H9 (cell line): ENCODE measurements at places on chromosomes 12 and 14. TPM values are rescaled to one million over a fixed set of nuclear protein-coding genes. Genes with fewer than 3 reads are reported as not detected.

The AKAP5 gene
- total RNA-seq, result 2.3 and 2.5 TPM in 2 replicates

The RAD9B gene
- 0.22 TPM in 1 of 2 replicates, not detected in the other for total RNA-seq

The PAX9 gene
- total RNA-seq, result not detected in 2 replicates

The PRPH gene
- total RNA-seq, result 1.1 and 2.2 TPM in 2 replicates

The NGB gene
- 0.11 and 0.26 TPM in 2 replicates for total RNA-seq

The CMA1 gene
- not detected in 2 replicates for total RNA-seq

The KRT73 gene
- total RNA-seq, result not detected in 2 replicates

The CD4 gene
- total RNA-seq, result 0.88 and 1.1 TPM in 2 replicates

The AGAP2 gene
- total RNA-seq, result 4.6 and 5.3 TPM in 2 replicates

The KRT81 gene
- not detected in 2 replicates for total RNA-seq

The SLC17A8 gene
- not detected in 2 replicates for total RNA-seq

The TEX52 gene
- total RNA-seq, result 0.20 TPM in 2 replicates

DNA sequence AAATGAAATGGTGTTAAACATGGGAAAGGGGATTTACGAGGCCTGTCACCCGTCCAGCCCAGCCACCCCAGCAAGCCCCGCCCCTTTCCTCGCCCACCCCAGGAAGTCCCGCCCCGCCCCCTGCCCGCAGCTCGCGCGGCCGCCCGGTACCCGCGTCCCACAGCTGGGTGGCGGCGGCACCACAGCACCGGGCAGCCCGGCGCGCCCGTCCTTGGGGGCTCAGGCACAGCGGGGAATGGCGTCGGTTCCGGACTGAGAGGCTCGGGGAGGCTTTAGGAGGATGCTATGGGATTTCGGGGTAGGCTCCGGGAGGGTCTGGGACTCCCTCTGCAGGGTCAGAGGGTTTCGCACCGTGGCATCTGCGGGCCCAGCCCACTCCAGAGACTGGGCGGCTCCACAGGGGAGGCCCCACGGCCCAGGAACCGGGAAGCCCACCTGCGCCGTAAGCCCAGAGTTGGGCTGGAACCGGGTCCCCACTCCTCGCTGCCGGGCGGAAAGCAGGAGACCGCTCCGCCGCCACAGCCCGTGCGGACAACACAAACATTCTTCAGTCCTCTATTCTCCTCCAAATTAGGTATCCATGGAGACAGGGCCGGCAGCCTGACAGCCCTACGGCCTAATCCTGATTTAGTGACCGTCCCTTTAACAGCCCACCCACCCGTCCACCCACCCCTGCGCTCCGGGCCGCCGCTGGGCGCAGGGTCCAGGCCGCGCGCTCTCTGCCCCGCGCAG, 1.4 kb downstream of the FIGNL2 start:
- DNase-seq, result peak; percentile 84
- H3K36me3 ChIP-seq, result no peaks in the 10 kb centered on the region
- peak overlapping the region; percentile 73 for H3K4me3 ChIP-seq
- H3K27ac ChIP-seq, result no peak overlapping the region
- peaks cover 15% of the 10 kb centered on the region; the same call in 1 of the 2 replicates for H3K27me3 ChIP-seq

GRCh38 chr12:79775355-79776027, 84.7 kb upstream of the PAWR start:
- no peaks in the 10 kb centered on the region for H3K27me3 ChIP-seq
- peaks cover 9% of the 10 kb centered on the region for H3K36me3 ChIP-seq
- no peaks in the 10 kb centered on the region for H3K4me1 ChIP-seq
- H3K27ac ChIP-seq, result no peak overlapping the region
- no peak overlapping the region for H3K4me3 ChIP-seq

DNA sequence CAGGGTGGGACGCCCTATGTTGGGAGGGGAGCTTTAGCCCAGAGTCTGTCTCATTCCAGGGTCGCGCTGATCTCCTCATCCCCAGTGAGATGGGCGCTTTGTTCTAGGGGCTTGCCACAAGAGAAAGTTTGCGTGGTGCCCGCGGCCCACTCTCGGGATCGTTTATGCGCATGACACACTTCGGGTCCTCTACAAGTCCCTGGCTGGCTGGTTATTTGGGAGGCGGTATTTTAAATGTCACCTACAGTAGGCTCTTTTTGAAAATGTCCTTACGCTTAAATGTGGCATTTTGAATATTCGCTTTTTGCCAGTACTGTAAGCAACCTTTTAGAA, 541 bp downstream of the GOLT1B start:
- H3K27me3 ChIP-seq, result no peaks in the 10 kb centered on the region
- H3K27ac ChIP-seq, result no peak overlapping the region

DNA sequence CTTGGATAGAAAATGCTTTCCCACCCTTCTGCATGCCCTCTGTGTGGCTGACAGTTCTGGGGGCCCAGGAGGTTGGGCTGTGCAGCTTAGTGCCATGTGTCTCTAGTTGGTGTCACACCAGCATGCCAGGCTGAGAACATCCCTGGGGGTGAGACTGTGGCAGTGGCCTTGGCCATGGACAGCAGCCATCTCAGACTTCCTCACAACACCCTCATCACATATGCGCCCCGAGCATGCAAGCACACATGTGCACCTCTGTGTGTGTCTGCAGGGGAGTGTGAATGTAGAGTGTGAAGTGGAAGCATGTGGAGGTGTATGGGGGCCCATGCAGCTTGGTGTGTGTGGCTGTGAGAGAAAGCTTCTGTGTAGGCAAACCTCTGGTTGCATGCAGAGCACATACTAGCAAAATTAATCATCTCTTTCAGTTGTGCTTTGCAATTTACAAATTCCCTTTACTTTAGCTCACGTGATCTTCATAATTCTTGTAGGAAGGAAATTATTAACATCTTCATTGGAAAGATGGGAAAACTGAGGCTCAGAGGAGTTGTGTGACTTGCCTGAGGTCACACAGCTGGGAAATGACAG, 8.4 kb downstream of the ASIC1 start:
- H3K27me3 ChIP-seq, result no peaks in the 10 kb centered on the region; the same call in 1 of the 2 replicates
- H3K36me3 ChIP-seq, result no peaks in the 10 kb centered on the region
- H3K27ac ChIP-seq, result no peak overlapping the region
- H3K4me1 ChIP-seq, result no peaks in the 10 kb centered on the region; the same call in 1 of the 2 replicates
- no peak for DNase-seq

- peaks cover 11% of the 10 kb centered on the region for H3K4me1 ChIP-seq
- H3K36me3 ChIP-seq, result no peaks in the 10 kb centered on the region; the same call in 2 of the 3 replicates
- DNase-seq, result peak; percentile 52
- H3K27ac ChIP-seq, result no peak overlapping the region
Measured at GRCh38 chr12:48966177-48966895, 5.2 kb downstream of the WNT10B start.

DNA sequence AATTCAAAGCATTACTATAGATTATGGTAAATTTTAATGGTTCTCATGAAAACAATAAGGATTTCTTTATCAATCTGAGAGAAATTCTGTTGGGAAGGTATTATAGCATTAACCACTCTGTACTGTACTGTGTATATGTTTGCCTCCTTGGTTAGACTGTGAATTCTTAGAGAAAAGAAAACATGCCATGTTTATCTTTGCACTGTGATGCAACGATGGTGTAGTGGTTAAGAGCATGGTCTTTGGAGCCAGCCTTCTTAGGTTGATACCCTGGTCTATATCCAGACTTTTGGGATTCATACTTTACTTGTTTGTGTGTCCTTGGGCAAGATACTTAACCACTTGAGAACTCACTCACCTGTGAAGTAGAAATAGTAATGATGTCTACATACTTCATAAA, 32.2 kb upstream of the NUBPL start:
- no peak overlapping the region for H3K27ac ChIP-seq
- no peak overlapping the region for H3K4me3 ChIP-seq
- no peaks in the 10 kb centered on the region for H3K36me3 ChIP-seq
- H3K4me1 ChIP-seq, result no peaks in the 10 kb centered on the region

- H3K27me3 ChIP-seq, result no peaks in the 10 kb centered on the region
- no peak overlapping the region for H3K4me3 ChIP-seq
- H3K27ac ChIP-seq, result no peak overlapping the region
- DNase-seq, result no peak
- H3K36me3 ChIP-seq, result no peaks in the 10 kb centered on the region
- H3K4me1 ChIP-seq, result no peaks in the 10 kb centered on the region
Measured at GRCh38 chr14:33796356-33796755, 154.5 kb downstream of the EGLN3 start.

GRCh38 chr12:15393995-15394394, 71.7 kb downstream of the PTPRO start:
- no peak overlapping the region for H3K4me3 ChIP-seq
- no peak for DNase-seq
- H3K36me3 ChIP-seq, result no peaks in the 10 kb centered on the region
- H3K4me1 ChIP-seq, result peaks cover 2% of the 10 kb centered on the region; the same call in 1 of the 2 replicates
- H3K27ac ChIP-seq, result no peak overlapping the region

- H3K4me3 ChIP-seq, result no peak overlapping the region
- no peaks in the 10 kb centered on the region for H3K4me1 ChIP-seq
- no peaks in the 10 kb centered on the region for H3K36me3 ChIP-seq
- H3K27ac ChIP-seq, result no peak overlapping the region
- no peak for DNase-seq
- H3K27me3 ChIP-seq, result no peaks in the 10 kb centered on the region
Measured at GRCh38 chr12:121175383-121176119, 34.4 kb upstream of the P2RX4 start.

GRCh38 chr12:131863711-131864396, 30.6 kb upstream of the ULK1 start:
- no peaks in the 10 kb centered on the region for H3K36me3 ChIP-seq
- no peak overlapping the region for H3K4me3 ChIP-seq
- DNase-seq, result peak; percentile 52
- H3K4me1 ChIP-seq, result peaks cover 4% of the 10 kb centered on the region; the same call in 1 of the 2 replicates
- H3K27ac ChIP-seq, result no peak overlapping the region

- H3K4me3 ChIP-seq, result no peak overlapping the region
- no peaks in the 10 kb centered on the region; the same call in 1 of the 2 replicates for H3K4me1 ChIP-seq
- no peak for DNase-seq
- H3K36me3 ChIP-seq, result no peaks in the 10 kb centered on the region
Measured at GRCh38 chr14:79514700-79515099, 696.6 kb downstream of the DIO2 start.

DNA sequence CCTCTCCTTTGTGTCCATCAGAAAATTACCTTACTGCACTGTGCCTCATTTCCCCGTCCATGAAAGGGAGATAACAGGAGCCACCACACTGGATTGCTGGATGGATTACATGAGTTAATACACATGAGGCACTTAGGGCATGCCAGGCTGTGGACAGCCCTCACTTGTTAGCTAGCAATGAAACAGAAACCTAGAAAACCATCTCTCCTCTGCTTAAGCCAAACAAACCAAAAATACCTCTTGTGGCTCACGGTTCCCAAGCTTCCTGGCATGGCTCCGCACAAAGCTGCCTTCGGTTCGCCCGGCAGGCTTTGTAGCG, 660 bp upstream of the HCFC2 start:
- no peak overlapping the region for H3K27ac ChIP-seq
- no peak for DNase-seq
- no peaks in the 10 kb centered on the region for H3K4me1 ChIP-seq
- peak overlapping the region; percentile 94 for H3K4me3 ChIP-seq

GRCh38 chr14:31945074-31945613, 132.0 kb upstream of the ARHGAP5 start:
- DNase-seq, result no peak
- no peak overlapping the region for H3K4me3 ChIP-seq
- H3K36me3 ChIP-seq, result no peaks in the 10 kb centered on the region

DNA sequence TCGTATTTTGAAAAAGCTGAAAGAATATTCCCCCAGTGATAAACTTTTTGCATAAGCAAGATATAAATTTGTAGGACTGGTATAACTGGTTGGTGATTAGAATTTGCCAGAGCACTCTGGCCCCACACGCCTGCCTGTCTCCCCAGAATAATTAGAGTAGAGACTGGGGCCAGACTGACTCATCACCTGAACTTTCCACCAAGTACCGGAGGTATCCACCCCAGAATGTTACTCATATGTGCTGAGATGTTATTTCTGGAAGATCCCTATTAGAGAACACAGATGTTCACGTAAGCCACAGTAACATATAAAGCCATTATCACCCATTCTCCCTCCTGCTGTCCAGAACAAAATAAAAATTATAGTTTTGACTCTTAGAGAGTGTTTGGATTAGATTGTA, 49.5 kb upstream of the PIWIL1 start:
- peaks cover 11% of the 10 kb centered on the region for H3K36me3 ChIP-seq
- H3K27ac ChIP-seq, result no peak overlapping the region
- no peak overlapping the region for H3K4me3 ChIP-seq
- no peak for DNase-seq
- no peaks in the 10 kb centered on the region for H3K4me1 ChIP-seq
- no peaks in the 10 kb centered on the region for H3K27me3 ChIP-seq

DNA sequence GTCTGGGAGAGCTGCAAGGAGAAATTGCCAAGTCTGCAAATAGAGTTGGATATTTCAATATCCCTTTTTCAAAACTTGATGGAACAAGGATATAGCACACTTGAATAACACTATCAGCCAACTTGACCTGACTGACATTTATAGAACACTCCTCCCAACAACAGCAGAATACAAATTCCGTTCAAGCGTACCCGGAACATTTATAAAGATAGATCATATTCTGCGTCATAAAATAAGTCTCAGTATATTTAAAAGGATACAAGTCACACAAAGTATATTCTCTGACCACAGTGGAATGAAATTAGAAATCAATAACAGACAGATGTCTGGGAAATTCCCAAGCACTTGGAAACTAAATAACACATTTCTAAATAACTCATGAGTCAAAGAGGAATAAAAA, 29.0 kb upstream of the MEG3 start:
- no peak overlapping the region for H3K4me3 ChIP-seq
- H3K27me3 ChIP-seq, result no peaks in the 10 kb centered on the region
- no peak overlapping the region for H3K27ac ChIP-seq

DNA sequence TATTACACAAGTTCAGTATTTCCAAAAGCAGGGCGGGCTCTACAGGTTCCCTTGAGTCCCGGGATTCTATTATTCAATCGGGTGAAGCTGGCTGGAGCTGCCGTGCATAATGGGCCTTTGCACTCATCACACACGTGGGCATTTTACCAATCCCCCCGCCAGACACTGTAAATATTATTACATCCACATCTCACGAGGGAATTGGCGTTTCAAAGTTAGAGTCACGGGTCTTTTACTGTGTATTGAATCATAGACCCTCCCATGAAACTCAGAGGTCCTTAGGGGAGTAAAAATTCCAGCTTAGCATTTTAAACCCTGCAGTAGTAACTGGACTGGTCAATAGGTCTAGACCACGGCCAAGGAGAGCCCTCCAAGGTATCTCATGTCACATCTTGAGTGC, 70.3 kb downstream of the MAP1LC3B2 start:
- DNase-seq, result no peak
- no peaks in the 10 kb centered on the region for H3K27me3 ChIP-seq
- H3K4me3 ChIP-seq, result no peak overlapping the region
- no peak overlapping the region for H3K27ac ChIP-seq

GRCh38 chr14:58607952-58608317, 29.8 kb upstream of the DACT1 start:
- H3K36me3 ChIP-seq, result no peaks in the 10 kb centered on the region
- H3K4me1 ChIP-seq, result peaks cover 3% of the 10 kb centered on the region; the same call in 1 of the 2 replicates
- H3K4me3 ChIP-seq, result no peak overlapping the region

DNA sequence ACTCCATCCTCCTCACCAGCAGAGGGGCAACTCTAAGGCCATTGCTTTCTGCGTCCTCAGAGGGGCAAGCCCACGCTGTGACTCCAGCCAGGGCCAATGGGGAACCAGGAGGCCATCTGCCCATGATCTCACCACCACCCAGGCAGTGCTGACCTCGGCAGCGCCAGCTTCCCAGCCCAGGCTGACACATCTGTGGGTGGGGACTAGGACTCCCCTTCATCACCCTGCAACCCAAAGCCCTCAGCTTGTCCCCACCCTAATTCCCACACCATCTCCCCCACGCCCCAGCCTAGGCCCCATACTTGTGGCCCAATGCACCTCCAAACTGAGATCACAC, 58.6 kb downstream of the VWF start:
- no peaks in the 10 kb centered on the region for H3K36me3 ChIP-seq
- no peaks in the 10 kb centered on the region for H3K4me1 ChIP-seq
- no peak overlapping the region for H3K4me3 ChIP-seq
- no peak for DNase-seq

GRCh38 chr12:89947437-89948270, 239.0 kb upstream of the ATP2B1 start:
- no peaks in the 10 kb centered on the region for H3K27me3 ChIP-seq
- no peaks in the 10 kb centered on the region; the same call in 1 of the 2 replicates for H3K4me1 ChIP-seq
- peak overlapping the region; percentile 24; the same call in 1 of the 3 replicates for H3K4me3 ChIP-seq
- H3K36me3 ChIP-seq, result no peaks in the 10 kb centered on the region

- H3K4me3 ChIP-seq, result no peak overlapping the region
- H3K36me3 ChIP-seq, result no peaks in the 10 kb centered on the region
Measured at GRCh38 chr14:65277027-65277426, 135.5 kb upstream of the FUT8 start.
